ENCODE measurements at places on chromosomes 16 and 17.

GRCh38 chr16:78368121-78369102 lies 269.0 kb downstream of the WWOX start:
- no peak for DNase-seq

DNA sequence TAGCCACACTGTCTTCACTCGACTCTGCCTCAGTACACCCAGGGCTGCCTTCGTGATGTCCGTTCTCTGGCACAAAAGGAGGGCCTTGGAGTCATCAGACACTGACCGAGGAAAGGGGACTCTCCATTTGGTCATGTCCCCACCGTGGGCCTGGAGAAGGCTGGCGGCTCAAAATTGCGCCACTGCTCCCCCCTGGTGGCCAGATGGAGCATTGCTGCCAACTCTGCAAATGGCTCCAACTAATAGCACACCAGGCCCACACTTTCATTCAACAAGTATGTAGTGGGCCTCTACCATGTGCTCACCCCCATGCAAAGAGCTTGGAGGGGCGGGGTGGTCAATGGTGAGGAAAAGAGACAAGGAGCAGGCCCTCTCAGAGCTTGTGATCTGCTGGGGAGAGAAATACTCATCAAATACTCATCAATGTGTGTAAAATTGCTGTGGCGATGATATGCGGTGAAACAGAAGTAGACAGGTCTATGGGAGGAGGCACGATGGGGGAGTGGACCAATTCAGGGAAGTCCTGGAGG lies 5.2 kb upstream of the GRIN2C start:
- DNase-seq = no peak

DNA sequence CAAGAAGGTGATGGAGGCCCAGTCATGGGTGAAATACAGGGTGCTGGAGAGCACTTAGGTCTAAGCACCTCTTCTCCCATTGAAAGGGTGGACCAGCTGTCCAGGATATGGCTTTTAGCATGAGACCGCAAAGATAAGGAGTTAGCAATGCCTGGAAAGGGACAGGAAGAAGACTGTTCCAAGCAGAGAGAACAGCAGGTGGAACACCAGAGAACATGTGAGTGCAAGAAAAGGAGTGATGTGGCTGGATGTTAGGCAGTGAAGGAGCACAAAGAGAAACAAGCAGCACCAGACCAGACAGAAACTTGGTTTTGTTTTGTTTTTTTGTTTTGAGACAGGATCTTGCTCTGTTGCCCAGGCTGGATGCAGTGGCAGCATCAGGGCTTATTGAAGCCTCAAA lies 45.4 kb upstream of the CCL1 start:
- peak; percentile 71 for DNase-seq

- no peak for DNase-seq
Measured at GRCh38 chr17:79255456-79255855, 180.8 kb downstream of the ENGASE start.

- DNase-seq = no peak
Measured at GRCh38 chr17:11625878-11626277, 27.6 kb downstream of the DNAH9 start.

GRCh38 chr16:56551796-56552738 lies 12.8 kb upstream of the MT4 start:
- no peak for DNase-seq

DNA sequence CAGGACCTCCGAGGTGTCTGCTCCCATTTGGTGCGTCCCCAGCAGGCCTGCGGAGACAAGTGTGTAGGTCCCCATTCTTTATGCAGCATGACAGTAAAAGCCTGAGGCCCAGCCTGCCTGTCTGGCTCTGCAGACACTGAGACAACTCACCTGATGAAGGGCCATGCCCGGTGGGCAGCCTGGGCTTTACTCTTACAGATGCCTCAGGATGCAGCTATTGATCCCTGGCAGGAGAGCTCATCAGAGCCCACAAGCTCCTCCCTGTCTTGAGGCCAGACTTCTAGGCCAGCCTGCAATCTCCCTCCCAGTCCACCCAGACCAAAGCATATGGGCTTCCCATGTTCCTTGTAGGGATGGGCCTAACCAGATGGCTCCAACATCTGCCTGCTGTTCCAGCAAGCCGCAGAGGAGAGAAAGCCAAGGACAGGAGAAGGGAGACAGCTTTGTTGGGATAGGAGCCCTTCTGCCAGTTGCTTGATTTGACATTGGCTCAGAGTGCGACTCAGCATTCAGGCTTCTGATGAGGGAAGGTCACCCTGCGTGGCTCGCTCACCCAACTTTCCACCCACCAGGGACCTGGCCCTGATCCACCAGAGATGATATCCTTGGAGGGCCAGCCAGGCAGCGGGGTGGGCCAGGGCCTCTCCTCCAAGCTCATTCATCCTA lies 87.5 kb downstream of the SOCS1 start:
- DNase-seq = no peak

- no peak for DNase-seq
Measured at GRCh38 chr17:77214743-77215142, 74.0 kb downstream of the SEC14L1 start.

- DNase-seq = no peak
Measured at GRCh38 chr17:48751733-48752398, 23.3 kb upstream of the HOXB13 start.

DNA sequence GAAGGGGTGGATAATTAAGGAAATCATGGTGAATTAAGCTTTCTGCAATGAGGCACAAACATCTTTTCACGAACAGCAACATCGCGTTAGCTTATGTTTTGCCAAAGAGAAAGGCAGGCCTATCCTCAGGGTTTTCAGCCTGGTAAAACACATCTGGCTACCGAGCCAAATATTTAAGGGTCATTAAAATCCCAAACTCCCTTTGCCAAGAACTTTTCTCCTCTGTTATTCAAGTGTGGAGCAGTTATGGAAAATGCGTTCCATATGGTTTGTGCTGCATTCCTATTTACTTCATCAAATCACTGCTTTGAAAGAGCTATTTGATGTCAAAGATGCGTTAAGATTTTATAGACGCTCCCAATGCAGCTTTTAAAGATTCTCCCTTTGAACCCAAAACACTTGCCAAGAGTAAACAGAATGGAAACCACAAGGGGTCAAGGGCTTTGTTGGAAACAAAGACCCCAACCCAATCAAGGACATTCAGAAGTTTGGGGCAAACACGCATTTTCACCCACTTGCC lies 308.3 kb upstream of the CDH5 start:
- no peak for DNase-seq

Data from NCI-H187 treated with DMSO at 0.1 percent for 48 hours (cell line).